ENCODE measurements at places on chromosomes 12 and 14.

- DNase-seq: no peak
These were observed 23.4 kb upstream of the FSCB start for GRCh38 chr14:44530475-44530874.

- DNase-seq: no peak
These were observed 163.4 kb upstream of the TMEM260 start for GRCh38 chr14:56416213-56416612.

DNA sequence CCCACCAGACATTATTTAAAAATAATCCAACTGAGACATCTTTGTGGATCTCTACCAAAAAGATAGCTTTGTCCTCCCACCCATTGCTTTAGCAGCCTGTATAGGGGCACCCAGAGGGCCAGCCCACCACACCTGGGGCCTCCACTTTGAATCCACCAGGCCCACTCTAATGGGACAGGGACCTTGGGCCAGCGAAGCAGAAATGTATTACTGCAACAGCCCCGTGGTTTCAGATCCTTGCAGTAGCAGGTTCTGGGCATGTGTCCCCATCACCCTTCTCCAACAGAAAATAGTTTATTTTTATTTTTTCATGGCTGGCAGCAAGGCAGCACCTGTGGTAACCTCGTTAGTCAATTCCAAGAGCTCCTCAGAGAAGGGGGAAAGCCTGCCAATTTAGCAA, 218.4 kb downstream of the ZFP36L1 start:
- no peak for DNase-seq

- no peak for DNase-seq
These were observed 114.3 kb downstream of the SLC15A5 start for GRCh38 chr12:16163146-16163545.

GRCh38 chr12:75526655-75527511, 15.5 kb upstream of the KRR1 start:
- DNase-seq: peak; percentile 60

- DNase-seq: no peak
These were observed 24.8 kb downstream of the PELI2 start for GRCh38 chr14:56143025-56143424.

GRCh38 chr14:61456720-61457119, 135.3 kb downstream of the PRKCH start:
- DNase-seq: peak; percentile 78

- DNase-seq: no peak
These were observed 22.2 kb upstream of the DAAM1 start for GRCh38 chr14:59166258-59166657.

GRCh38 chr12:108241986-108242703, 97.0 kb downstream of the CMKLR1 start:
- no peak for DNase-seq

- DNase-seq: no peak
These were observed 2.3 kb upstream of the ITGA5 start for GRCh38 chr12:54421175-54421878.

GRCh38 chr12:106883426-106883825, 72.3 kb upstream of the TMEM263 start:
- no peak for DNase-seq

GRCh38 chr12:50073712-50074111, 11.4 kb upstream of the SMARCD1 start:
- DNase-seq: no peak

DNA sequence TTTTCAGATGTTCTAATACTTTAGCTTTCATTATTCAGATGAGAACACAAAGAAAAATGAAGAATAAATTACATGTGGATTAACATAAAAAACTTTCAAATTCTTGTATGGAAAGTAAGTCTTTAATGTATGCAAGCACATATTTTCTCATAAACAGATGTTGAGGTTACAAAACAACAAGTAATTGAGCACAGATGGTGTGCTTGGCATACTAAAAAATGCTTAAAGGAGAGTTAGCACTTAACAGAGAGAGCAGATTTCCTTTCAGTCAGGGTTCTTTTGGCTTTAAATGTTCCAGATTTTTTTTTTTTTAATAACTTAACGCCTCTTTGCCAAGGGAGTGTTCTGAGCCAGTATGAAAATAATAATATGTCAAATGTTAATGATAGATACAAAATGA, 96.0 kb downstream of the RASSF9 start:
- DNase-seq: no peak

DNA sequence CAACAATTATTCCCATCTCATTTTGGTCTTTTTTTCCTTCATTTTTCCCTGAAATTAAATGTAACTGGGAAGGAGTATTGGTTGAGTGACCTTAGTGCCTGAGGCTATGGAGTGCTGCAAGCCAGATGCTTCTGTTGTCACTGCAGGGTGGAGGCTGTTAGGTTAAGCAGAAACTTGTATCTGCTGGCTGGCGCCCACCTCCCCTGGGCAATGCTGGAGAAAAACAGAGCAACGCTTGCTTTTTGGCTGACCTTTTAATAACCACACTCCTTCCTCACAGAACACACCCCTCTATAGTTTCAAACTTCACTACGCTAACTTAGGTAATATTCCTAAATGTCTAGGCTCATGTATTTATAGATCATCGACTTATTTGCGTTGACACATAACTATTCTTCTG, 583.5 kb upstream of the NOVA1 start:
- no peak for DNase-seq

DNA sequence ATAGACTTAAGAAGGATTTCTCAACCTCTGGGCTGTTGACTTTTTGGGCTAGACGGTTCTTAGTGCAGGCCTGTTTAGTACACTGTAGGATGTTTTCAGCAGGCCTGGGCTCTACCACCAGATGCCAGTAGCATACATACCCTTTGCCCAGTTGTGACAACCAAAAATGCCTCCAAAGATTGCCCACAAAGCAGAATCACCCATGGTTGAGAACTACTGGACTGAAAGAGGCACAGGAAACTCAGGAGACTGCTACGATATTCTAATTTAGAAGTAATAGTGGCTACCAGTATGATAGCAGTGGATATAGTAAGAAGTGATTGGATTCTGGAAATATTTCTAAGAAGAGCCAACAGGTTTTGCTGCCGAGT, 15.5 kb downstream of the SLC35E3 start:
- no peak for DNase-seq

DNA sequence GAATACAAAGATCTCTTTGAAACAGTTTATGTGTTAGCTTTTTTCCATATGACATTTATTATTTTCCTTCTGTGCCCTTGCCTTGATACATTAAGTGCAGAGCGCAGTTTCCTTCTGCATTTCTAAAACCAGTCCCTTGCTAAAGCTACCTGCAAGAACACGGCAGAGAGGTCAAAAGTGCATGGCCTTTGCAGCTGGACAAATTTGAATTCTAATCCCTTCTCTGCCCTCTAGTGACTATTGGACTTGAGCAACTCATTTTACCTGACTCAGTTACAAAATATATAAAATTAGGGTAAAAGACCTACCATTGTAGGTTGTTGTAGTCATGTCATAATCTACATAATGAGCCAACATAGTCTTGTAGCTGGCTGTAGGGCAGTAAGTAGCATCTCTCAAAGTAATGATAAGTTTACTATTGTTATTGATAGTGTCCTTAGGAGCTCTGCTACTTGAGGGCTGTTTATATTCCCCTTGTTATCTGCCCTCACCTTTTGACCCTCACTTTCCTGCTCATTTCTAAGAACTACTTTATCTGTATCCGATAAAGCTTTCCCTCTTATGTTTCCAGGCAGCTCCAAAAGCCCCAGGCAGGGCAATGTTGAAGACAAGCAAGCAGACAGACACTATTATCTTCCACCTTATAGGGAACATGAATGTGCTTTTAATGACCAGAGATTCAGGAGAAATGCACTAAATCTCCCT, 120.0 kb upstream of the PDZRN4 start:
- DNase-seq: no peak

DNA sequence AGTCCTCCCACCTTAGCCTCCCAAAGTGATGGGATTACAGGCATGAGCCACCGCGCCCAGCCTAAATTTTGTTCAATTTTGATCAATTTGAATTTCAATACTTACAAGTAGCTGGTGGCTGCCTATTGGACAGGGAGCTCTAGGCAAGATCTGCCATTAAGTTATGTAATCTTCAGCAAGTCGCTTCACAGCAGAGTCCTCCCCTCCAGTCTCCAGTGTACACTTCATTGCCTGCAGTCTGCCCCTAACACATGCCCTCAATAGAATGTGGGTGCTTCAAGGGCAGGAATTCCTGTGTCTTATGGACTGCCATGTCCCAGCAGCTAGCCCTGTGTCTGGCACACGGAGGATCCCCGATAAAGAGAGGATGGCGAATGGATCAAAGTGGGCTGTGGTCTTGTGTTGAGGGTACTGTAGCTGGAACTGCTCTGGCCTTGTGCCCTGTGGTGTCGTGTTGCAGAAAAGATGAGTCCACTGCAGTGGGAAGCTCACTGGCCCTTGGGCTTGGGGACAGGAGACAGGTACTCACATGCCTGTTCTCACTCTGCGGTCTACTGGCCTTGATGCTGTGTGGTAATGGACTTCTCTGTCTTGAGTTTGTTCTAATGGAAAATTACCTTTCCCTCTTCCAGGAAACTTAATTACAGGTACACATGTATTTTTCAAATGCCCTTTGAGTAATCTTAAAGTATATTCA, 67.6 kb downstream of the TECPR2 start:
- no peak for DNase-seq

GRCh38 chr12:13368431-13368830, 171.9 kb downstream of the EMP1 start:
- no peak for DNase-seq

DNA sequence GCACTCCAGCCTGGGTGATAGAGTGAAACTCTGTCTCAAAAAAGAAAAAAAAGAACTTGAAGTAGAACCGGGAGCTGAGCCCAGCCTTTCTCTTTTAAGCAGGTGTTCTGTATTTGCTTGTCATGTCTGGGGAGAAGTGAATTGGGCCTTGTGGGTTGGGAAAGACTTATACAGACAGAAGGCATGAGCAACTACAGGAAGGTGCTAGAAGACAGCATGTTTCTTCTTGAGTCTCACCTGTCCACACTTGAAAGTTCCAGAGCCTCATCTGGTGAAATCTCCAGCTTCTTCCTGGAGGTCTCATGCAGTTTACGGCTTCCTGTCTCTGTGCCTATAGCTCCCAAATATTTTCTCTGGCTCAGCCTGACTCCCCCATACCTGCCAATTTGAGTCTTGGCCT, 2.5 kb downstream of the PGAM5 start:
- no peak for DNase-seq

GRCh38 chr14:75391953-75392352, 35.9 kb upstream of the JDP2 start:
- DNase-seq: no peak

GRCh38 chr12:69055280-69055679, 122.3 kb upstream of the CPM start:
- DNase-seq: no peak
